Stimulated activated CD4-positive, alpha-beta T cell treated with anti-CD3 and anti-CD28 coated beads, Interleukin-1b, Interleukin-23, amount 100 ng/mL, for 1 hour (primary cell): ENCODE measurements at places on chromosomes 11 and 22.

- no peak for DNase-seq
Measured at GRCh38 chr22:28222976-28223745, 304.1 kb upstream of the PITPNB start.

DNA sequence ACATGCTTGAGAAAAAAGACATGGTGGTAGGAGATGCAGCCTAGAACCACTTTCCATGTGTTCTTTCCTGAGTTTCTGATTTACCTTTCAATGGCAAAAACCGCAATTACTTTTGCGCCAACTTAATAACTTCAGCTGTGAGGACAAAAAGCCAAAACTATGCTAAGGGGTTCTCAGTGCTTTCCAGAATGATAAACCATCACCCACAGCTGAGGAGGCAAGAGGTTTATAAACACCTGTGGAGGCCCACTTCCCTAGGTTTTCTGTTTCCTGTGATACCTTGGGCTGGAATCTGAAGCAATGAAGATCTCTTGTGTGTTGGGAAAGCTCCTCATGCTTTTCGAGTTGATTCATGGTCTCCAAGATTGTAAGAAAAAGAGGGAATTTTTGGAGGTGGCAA is at the start of gene OOSP4A:
Gene OOSP4A, plus strand, starts transcription at position 301 of the 400 bp plus-strand sequence. Its CDS starts 0 bp downstream, at position 301.
- DNase-seq: no peak

- no peak for DNase-seq
Measured at GRCh38 chr22:50261615-50262459, at the start of gene MAPK12. TSS of gene MAPK12 (minus strand) at chr22:50261683. CDS start at chr22:50261509, 174 bp downstream.

- DNase-seq: no peak
Measured at GRCh38 chr11:133663135-133663985, 131.1 kb upstream of the OPCML start.

DNA sequence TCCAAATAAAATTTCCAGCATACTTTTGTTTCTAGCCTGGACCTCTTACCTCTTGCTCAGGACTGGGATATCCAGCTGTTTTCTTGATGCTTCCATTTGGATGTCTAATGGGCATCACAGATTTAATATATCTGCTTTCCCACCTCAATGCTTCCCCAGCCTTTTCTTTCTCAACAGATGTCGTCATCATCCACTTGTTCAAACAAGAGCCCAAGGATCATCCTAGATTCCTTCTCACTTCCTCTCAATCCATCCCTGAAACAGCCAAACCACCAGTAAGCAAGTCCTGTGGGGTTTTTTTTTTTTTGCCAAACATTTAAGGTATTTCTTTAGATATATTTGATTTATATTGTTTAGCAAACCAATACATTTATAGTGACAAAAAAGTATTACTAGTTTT is 12.5 kb downstream of the THY1 start:
- no peak for DNase-seq

- no peak for DNase-seq
Measured at GRCh38 chr11:114243461-114244372, 52.5 kb upstream of the NNMT start.

GRCh38 chr22:45638834-45639746 is 32.5 kb upstream of the ATXN10 start:
- DNase-seq: no peak

- DNase-seq: no peak
Measured at GRCh38 chr11:26512196-26512595, 59.9 kb downstream of the MUC15 start.

DNA sequence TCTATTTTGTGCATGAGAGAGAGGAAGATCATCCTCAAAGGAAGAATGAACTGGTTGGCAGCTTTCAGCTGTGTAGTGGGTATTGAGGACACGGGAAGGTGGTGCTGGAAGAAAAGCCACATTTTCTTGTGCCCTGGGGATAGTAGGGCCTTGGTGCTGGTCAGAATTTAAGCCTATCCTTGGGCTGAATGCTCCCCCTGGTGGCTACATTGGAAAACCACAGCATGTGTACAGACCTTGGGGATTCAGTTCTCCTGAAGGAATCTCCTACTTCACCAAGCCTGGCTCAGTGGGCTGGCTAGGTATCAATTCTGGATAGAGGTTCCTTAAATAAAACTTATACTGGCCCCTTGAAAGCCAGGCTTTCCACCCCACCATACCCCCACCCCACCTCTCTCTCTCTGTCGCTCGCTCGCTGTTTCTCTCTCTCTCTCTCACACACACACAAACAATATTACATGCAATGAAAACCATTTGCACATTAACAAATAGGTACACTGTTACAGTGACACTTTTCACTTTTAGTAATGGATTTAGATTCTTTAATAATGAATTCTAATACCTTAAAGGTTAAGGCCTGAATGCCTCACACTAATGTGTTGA is 2.8 kb upstream of the OR51M1 start:
- DNase-seq: no peak

- no peak for DNase-seq
Measured at GRCh38 chr11:64800303-64801157, 2.5 kb downstream of the MAP4K2 start.

DNA sequence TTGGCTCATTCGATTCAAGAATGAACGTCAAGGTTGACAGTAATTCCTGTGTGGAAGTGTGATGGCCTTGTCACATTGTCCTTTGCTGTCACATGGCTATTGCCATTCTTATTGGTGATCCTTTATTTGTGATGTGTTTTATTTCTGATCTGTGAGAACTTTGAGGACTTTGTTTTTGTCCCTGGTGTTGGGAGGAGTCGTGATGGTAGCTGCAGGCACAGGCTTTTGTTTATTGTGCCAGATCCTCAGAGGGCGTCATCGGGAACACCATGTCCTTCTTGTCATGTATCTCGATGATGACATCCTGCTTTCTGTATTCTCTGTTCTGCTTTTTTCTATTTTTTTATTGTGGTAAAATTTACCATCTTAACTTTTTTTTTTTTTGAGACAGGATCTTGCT is 5.6 kb downstream of the PICK1 start:
- no peak for DNase-seq

- no peak for DNase-seq
Measured at GRCh38 chr11:2777871-2778629, 78.3 kb upstream of the KCNQ1OT1 start.

- DNase-seq: no peak
Measured at GRCh38 chr11:32316232-32316631, 119.1 kb downstream of the WT1 start.

DNA sequence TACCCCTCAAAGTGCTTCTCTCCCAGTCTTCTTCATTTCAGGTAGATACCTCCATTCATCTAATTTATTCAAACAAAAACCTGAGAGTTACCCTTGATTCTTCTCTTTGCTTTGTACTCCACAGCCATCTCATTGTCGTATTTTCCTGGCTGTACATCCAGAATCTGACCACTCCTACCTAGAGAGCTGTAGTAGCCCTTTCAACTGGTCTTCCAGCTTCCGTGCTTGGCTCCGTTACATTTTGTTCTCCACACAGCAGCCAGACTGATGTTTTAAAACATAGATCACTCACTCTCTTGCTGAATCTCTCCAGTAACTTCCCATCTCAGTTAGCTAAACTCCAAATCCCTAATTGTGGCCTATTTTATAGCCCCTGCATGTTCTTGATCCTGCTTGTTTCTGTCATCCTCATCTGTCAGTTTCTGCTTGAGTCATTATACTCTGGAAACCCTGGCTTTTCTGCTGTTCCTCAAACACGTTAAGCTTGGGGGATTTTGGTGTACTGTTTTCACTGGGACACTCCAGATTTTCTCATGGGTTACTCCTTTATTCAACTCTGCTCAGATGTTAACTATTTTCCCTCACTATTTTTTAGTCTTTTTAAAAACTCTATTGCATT is 7.4 kb downstream of the SPCS2 start:
- no peak for DNase-seq

- DNase-seq: no peak
Measured at GRCh38 chr11:13207665-13208594, 69.7 kb upstream of the BMAL1 start.

DNA sequence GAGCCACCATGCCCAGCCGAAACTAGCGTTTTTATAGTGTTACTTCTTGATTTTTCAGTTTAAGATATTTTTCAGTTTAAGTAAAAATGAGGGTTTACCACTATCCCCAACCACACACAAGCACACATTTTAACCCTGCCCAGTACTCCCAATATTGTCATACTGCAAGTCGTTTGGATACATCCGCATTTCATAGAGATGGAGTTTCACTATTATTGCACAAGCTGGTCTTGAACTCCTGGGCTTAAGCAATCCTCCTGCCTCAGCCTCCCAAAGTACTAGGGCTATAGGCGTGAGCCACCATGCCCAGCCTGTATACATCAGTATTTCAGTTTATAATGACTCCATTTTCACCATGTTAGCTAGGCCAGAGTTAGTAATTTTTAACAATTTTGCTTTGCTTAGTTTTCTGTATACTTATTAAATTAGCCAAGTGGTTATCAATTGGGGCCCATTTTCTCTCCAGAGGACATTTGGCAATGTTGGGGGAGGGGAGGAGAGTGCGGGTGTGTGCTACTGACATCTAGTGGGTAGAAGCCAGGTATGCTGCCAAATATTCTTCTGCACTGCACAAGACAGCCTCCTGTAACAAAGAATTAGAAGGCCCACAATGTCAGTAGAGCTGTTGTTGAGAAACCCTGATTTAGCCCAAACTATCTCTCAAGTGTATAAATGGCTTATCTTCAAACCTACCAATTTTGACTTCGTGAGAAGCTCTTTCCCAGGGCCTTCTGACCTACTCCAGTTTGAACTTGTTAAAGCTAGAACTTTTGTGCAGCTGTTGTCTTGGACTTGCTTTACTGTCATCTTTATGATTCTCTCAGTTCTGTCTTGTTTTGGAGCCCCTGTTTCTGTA is 7.3 kb downstream of the USP47 start:
- DNase-seq: peak; percentile 35

- DNase-seq: no peak
Measured at GRCh38 chr11:67572747-67573419, 10.7 kb upstream of the GSTP1 start.

DNA sequence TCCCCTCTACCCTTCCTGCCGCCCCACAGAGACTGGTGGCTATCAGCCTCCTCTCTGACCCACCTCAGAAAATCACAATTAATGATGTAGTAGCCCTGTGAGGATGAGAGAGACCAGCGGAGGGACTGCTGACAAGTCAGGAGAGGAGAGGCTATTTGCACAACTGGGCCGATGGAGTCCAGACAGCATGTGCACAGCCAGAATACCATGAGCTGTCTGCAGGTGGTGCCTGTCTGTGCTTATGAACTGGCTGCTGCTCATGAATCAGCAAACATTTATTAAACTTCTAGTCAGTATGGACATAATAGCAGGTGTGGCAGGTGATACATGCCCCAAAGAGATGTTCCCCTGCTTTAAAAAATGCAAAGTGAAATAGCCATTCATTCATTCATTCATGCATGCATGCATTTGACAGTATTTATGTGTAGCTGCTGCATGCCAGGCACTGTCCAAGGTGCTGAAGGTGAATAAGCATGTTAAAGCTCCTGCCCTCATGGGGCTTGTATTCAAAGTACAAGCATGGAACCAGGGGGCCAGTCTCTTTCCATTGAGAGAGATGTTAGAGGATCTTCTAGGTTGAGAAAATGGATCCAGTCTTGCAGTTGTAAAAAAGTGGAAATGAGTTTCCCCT is 141.3 kb downstream of the GRIK4 start:
- DNase-seq: no peak

- no peak for DNase-seq
Measured at GRCh38 chr22:35863432-35863831, 145.8 kb downstream of the APOL5 start.

GRCh38 chr11:122156940-122157382 is 40.9 kb upstream of the BLID start:
- no peak for DNase-seq

- no peak for DNase-seq
Measured at GRCh38 chr11:71182791-71183677, 69.3 kb downstream of the SHANK2 start.

GRCh38 chr11:133235381-133235780 is 296.9 kb downstream of the OPCML start:
- no peak for DNase-seq

GRCh38 chr22:23791738-23792645 is 5.2 kb downstream of the SMARCB1 start:
- DNase-seq: no peak

- DNase-seq: no peak
Measured at GRCh38 chr11:130282111-130282510, 32.6 kb downstream of the ZBTB44 start.

- no peak for DNase-seq
Measured at GRCh38 chr22:21866833-21867527, 465 bp downstream of the MAPK1 start.

- no peak for DNase-seq
Measured at GRCh38 chr22:27531782-27532530, 269.6 kb downstream of the MN1 start.

DNA sequence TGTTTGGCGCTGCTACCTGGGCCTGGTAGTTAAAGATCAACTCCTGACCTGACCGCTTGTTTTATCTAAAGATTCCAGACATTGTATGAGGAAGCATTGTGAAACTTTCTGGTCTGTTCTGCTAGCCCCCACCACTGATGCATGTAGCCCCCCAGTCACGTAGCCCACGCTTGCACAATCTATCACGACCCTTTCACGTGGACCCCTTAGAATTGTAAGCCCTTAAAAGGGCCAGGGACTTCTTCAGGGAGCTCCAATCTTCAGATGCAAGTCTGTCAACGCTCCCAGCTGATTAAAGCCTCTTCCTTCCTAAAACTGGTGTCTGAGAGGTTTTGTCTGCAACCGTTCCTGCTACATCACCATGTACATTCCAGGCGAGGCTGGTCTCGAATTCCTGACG is 15.0 kb downstream of the APOBEC3F start:
- DNase-seq: no peak

GRCh38 chr11:13346470-13346869 is 68.9 kb downstream of the BMAL1 start:
- no peak for DNase-seq

DNA sequence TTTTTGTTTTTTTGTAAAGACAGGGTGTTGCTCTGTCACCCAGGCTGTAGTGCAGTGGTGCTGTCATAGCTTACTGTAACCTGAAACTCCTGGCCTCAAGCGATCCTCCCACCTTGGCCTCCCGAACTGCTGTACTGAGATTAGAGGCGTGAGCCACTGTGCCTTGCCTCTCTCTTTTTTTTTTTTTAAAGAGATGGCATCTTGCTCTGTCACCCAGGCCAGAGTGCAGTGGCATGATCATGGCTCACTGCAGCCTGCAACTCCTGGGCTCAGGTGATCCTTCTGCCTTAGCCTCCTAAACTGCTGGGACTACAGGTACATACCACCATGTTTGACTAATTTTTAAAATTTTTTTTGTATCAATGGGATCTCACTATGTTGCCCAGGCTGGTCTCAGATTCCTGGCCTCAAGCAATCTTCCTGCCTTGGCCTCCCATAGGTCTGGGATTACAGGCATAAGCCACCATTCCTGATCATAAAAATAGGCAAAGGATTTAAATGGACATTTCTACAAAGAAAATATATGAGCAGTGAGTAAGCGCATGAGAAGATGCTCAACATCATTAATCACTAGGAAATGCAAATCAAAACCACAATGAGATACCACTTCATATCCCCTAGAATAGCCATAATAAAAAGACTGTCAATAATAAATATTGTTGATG is 17.3 kb upstream of the CLNS1A start:
- DNase-seq: no peak

GRCh38 chr11:119372260-119373058 is 9.0 kb downstream of the USP2 start:
- DNase-seq: no peak

- no peak for DNase-seq
Measured at GRCh38 chr11:64355078-64355940, 3.7 kb upstream of the RPS6KA4 start.
